ENCODE measurements at places on chromosomes 11 and 22. TPM values are rescaled to one million over a fixed set of nuclear protein-coding genes. Genes with fewer than 3 reads are reported as not detected.

The SCN4B gene
- 0.04 TPM for polyA plus RNA-seq

The ENDOD1 gene
- 10.4 TPM for polyA plus RNA-seq

The GRM5 gene
- polyA plus RNA-seq = not detected

The PRCP gene
- 14.9 TPM for polyA plus RNA-seq

The SDF2L1 gene
- polyA plus RNA-seq = 178 TPM

The DNAJB7 gene
- 0.54 TPM for polyA plus RNA-seq

The PHLDA2 gene
- polyA plus RNA-seq = not detected

The OR9Q1 gene
- not detected for polyA plus RNA-seq

The ACO2 gene
- 220 TPM for polyA plus RNA-seq

The DEPDC5 gene
- polyA plus RNA-seq = 23.1 TPM

The GNAZ gene
- polyA plus RNA-seq = 0.19 TPM

The RAB39A gene
- 2.1 TPM for polyA plus RNA-seq

The CFAP300 gene
- polyA plus RNA-seq = not detected

The CD81 gene
- polyA plus RNA-seq = 21.2 TPM

The PHRF1 gene
- 21.7 TPM for polyA plus RNA-seq

The GLYAT gene
- not detected for polyA plus RNA-seq

The CENPM gene
- polyA plus RNA-seq = 212 TPM

The RPLP2 gene
- 1,516 TPM for polyA plus RNA-seq

The MMP27 gene
- polyA plus RNA-seq = not detected

The TEX12 gene
- 0.39 TPM for polyA plus RNA-seq

Measured in GM12878 (cell line).